ENCODE measurements at places on chromosomes 4 and X. TPM values are rescaled to one million over a fixed set of nuclear protein-coding genes. Genes with fewer than 3 reads are reported as not detected.
A peak's percentile ranks its signal among the peaks of the same experiment; 100 is the strongest.

DNA sequence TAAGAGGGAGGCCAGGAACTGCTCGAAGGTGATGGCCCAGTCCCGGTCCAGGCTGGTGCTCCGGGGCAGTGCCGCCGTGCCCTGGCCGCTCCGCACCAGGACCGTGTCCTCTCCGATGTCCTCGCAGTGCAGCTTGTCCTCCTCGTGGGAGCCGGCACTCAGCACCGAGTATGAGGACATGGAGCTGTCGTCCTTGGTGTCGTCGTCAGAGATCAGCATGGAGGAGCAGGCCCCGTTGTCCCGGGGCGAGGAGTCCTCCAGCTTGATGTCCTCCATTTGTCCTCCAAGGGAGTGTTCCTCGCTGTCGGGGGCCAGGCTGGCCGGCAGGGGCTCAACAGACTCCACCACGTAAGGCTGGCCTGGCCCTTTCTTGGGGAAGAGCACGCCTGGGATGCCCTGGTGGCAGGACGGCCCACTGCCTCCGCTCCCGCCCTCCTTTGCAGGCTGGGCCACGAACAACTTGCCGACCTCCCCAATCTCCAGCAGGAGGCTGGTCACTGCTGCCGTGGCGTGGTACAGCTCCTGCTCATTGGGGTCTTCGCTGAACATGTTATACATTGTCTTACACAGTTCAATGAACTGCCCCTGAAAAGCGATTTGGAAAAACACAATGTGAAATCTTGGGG lies 53.7 kb upstream of the UCP1 start:
- no peak for DNase-seq

GRCh38 chrX:144327495-144327894 lies 443.6 kb downstream of the UBE2NL start:
- no peak for DNase-seq

- no peak for DNase-seq
Measured at GRCh38 chr4:29047341-29048041, 1672.7 kb upstream of the PCDH7 start.

DNA sequence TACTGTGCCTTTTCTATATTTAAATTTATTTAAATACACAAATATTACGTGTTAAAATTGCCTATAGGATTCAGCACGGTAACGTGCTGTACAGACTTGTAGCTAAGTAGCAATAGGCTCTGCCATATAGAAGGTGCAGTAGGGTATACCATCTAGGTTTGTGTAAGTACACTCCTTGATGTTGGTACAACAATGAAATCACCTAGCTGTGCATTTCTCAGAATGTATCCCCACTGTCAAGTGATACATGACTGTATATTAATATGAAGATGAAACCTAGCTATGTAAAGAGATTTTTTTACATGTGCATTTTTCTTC lies 431.2 kb downstream of the KCTD8 start:
- no peak for DNase-seq

DNA sequence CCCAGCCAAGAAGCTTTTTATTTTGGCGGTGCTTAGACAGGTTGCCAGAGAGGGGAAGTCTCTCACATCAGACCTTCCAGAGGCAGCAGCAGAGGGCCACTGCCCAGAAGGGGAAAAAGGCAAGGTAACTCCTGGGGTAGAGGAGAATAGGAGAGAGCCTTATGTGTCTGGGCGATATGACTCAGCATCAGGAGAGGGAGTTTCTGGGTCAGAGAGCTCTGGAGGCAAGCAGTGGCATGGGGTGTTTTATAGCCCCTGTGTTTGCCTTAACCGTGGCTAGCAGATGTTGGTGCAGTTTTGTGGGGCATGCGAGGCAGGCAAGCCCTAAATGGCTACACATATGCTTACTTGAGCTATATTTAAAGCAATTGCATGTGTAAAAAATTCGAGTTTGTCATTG lies 8.3 kb upstream of the ZXDB start:
- DNase-seq: peak; percentile 29

Gene SOWAHD
- under 0.01 TPM for total RNA-seq

Gene BCLAF3
- 3.4 TPM for total RNA-seq

DNA sequence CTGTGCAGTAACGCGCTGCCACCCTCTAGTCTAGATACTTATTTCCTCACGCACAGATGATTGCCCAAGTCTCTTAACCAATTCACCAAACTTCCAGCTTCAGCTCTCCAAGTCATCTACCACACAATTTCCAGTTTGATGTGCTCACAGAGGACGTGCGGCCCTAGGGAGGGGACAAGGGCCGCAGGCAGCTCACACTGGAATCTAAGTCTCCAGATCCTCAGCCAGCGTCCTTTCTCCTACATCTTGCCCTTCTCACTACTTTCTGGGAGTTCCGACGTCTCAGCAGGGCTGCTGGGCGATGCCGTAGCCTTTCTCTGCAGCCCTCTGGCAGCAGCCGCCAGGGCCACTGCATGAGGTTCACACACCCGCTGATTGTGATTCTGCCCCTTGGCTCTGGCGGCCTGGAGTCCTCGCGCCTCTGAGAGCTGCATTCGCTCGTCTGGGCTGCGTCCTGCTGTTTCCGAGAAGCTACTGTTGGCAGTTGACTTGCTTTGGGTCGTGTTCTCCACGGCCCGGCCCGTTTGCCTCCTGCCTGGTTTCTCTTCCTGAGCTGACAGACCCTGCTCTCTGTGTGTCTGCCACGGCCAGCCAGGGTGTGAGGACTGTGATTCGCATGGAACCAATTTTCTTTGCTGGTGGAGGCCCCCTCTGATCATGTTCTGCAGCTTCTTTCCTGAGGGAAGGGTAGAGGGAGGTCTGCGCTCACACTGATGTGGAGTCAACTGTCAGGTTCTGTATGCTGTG lies 14.1 kb upstream of the TMEM131L start:
- no peak for DNase-seq

All from bronchial epithelial cell (primary cell).